Midbrain (tissue), 1 donor: ENCODE measurements at places on chromosomes 2 and 18.

- no peak for DNase-seq
These were observed 30.9 kb upstream of the LRRTM1 start for GRCh38 chr2:80335411-80335810.

DNA sequence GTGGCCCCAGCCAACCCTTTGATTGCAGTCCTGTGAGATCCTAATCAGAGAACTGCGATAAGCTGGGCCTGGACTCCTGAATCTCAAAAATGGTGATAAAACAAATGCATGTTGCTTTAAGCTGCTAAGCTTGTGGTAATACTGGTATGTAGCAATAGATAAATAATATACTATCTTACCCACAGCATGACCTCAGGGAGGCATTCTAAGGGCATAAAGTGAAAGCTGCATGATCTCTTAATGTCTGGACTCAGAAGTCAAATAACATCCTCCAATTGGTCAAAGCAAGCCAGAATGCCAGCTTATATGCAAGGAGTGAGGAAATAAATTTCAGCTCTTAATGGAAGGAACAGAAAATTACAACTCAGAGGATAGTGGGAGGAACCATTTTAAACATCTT is 246.1 kb downstream of the FSIP2 start:
- DNase-seq: no peak

DNA sequence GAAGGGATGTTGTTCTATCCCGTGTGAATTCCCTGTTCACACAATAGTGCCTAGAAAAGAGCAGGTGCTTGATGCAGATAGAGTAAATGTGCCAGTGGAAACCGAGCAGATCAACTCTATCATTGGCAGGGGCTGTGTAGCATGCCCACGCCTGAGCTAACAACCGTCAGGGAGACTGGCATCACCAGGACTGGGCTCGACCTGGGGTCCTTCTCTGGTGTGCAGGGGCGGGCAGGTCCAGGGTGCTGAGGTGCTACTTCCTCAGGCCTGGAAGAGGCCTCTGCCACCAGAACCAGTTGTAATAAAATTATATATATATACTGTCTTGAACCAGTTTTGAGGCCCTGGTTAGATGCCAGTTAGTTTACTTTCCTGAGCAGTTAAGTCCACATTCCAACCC is 11.8 kb upstream of the MAL start:
- no peak for DNase-seq

- no peak for DNase-seq
These were observed 113.2 kb upstream of the CHST9 start for GRCh38 chr18:27298214-27298804.

- no peak for DNase-seq
These were observed 29.8 kb downstream of the CYTIP start for GRCh38 chr2:157414050-157414449.

DNA sequence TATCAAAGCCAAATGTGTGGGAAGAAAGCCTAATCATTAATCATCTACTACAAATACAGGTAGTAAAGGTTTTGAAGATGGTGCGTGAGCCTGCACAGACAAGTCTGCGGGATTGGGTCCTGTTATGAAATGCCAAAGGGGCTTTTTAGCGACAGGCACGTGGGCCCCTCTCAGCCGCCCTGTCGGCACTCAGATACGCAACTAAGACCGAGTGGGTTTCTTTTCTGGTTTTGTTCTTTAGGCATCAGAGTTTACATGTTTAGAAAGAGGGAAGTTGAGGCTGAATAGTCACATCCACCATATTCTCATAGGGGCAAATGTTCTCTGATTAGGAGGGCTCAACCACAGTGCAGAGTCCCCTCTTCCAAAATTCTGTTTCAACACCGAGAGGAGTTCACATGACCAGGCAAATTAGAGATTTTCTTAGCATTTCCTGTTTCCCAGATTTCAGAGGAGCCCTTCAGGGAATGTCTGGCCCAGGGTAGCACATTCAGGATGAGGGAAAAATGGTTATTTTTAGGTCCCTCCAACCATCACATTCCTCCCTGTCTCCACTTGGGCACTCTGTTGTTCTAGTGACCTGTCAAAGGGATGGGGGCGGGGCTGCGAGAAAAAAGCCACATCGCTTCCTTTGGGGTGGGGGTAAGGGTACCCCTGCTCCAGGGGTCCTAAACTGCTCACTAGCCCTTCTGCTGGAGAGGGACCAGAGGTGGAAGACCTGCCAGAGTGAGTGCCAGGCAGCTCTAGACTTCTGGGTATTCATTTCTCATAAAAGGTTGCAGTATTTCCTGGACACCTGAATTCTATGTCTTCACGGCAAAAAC is 159.2 kb downstream of the BCL2 start:
- no peak for DNase-seq

DNA sequence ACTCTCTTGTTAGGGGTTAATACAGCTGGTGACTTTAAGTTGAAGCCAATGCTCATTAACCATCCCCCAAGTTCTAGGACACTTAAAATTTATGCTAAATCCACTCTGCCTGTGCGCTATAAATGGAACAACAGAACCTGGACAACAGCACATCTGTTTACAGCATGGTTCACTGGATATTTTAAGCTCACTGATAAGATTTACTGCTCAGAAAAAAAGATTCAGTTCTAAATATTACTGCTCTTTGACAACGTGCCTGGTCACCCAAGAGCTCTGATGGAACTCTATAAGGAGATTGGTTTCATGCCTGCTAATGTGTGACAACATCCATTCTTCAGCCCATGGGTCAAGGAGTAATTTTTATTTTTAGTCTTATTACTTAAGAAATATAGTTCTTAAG is 27.5 kb downstream of the RNF103 start:
- DNase-seq: no peak

GRCh38 chr2:176534798-176535466 is 265.7 kb downstream of the MTX2 start:
- DNase-seq: no peak

DNA sequence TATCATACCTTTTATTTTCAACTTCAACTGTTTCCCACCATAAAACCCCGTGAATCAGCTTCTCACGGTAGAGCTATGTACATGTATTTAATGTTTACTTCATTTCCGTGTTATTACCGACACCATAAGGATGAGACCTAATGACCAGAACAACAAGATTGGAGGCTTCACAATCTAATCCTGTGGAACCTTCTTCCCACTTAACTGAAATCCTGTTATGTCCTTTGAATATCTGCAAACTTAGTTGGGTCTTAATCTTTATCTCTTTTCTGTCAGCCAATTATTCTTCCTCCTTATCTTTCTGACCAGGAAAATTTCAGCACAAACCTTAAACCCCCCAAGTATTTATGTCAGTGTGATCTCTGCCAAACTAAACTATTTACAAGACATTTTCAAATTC is 214.4 kb downstream of the TMX3 start:
- DNase-seq: no peak

DNA sequence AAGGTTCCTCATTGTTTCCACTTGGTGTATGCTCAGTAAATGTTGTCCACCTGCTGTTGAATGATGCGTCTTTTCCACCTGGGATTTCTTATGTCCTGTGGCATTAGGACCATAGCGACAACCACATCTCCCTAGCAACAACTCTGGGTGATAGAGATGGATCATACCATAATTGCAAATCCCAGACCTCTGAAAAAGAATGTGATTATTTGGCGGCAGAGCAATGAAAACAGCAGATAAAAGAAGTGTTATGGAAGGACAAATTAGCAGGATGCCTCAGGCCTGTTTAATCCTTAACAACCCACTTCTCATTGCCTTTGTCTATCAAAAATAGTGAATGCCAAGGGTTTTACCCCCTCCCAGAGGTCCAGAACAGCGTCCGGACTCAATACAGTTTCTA is 278.9 kb downstream of the TSN start:
- DNase-seq: no peak

- DNase-seq: no peak
These were observed 66.7 kb upstream of the SH3BP4 start for GRCh38 chr2:234885118-234885517.

- no peak for DNase-seq
These were observed 739 bp downstream of the SIX2 start for GRCh38 chr2:45008296-45009129.

DNA sequence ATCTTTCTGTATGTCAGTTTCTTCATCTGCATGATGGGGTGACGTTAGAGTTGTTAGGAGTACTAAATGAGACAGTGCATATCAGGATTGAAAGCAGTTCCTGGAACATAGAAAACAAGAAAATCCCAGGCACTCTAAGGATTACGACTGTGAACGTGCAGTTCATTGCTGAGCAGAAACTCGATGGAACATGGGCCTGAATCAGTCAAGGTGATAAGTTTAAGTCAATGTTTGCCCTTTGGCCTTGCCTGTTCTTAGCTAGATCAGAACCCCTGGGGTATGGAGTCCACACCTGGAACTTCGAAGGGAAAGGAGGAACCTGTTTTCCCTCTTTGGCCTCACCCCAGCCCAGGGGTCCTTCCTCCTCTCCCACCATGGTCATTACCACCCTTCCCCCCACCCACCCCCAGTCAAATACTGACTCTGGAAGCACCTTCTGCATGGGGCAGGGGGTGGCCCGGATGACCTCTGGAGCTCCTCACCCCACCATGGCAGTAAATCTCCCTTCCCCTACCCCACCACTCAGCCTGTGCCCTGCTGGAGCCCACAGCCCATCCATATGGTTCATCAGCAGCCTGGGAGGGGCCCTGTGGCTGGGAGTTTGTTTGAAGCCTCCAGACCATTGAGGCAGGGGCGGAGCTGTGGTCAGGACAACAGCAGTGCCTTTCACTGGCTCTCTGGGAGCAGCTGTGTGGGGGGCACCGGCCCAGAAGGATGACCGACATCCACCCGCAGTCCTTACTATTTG is 164.1 kb downstream of the SMAD7 start:
- DNase-seq: no peak

DNA sequence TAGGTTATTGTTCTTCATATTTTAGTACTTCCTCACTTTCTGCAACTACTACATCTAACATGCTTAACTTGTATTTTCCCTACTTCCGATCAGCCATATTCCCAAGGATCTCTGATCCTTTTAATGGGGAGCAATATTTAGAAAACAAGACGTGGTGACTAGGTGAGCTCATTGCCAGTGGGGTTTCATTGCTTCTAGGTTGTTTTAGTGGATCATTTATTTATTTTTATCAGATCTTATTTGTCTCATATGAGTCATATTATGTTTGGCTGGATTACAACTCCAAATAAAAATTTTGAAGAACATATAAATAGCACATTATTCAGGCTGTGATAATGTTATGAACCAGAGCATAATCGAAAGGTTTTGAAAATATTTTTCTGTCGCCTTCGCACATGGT is 480.9 kb upstream of the TMEFF2 start:
- no peak for DNase-seq

DNA sequence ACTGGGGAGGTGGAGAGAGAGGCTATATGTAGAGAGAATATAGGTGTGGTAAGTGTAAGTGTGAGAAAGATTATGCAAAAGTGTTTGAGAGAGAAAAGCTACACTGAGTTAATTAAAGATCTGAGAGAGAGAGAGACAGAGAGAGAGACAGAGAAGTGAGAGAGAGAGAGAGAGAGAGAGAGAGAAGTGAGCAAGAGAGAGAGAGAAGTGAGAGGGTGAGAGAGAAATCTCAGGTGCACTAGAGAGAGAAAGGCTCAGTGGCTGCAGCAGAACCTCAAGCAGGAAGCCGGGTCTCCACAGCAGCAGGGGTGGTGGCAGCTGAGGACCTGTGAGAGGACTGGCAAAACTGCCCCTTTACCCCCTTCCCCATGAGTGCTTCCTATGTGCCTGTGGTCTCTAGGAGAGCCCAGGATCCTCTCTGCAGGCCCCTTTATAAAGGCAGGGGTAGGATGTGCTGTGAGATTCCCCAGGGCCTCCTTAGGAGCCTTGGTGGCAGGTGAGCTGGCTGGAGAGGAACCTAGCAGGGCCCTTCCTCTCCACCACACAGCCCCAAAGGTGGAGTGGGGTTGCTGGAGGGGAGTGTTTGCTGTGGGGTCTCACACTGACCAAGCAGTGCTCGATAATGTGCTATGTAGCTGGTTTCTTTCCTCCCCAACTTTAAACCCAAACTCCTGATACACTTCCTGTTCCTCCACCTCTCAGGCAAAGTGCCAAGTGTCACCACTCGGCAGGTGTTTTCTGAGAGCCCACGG is 52.6 kb downstream of the SLC4A5 start:
- no peak for DNase-seq

- no peak for DNase-seq
These were observed 64.3 kb upstream of the PLA2R1 start for GRCh38 chr2:160126756-160127155.

DNA sequence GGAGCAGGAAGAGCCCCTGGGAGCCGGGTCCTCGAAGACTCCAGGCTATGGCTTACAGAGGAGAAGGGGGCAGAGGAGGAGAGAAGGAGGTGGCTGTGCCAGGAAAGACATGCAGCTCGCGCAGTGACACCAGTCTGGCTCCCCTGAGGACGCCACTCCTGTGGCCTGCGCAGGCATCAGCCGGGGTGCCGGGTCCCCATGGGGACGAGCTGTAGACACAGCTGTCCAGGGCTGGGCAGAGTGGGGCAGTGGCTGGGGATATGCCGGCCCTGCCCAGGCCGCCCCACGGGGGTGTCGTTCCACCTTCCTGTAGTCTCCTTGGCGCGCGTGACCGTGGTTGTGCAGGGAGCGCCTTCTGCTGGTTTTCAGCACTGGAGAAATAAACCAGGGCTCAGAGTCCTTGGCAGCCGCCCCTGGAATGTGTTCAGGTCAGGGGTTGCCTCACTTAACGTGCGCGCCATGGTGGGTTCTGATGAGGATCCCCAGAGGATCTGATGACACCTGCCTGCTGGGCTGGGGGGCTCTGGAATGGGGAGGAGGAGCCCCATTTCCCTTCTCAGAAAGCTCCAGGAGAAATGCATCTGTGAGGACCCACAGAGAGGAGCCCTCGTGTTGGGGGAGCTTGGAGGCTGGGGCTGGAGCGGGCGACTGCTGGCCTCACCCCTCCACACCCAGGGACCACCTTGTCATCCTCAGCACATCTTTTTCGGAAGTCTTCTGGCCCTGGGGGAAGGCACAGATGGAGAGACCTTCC is 26.7 kb downstream of the RAMP1 start:
- no peak for DNase-seq
